Skeletal muscle tissue (tissue), 5 donors: ENCODE measurements at places on chromosomes 3 and 15. TPM values are rescaled to one million over a fixed set of nuclear protein-coding genes. Genes with fewer than 3 reads are reported as not detected.

The PLXND1 gene
- 92.4 TPM for total RNA-seq

The SOX14 gene
- not detected for total RNA-seq

The PPP1R14D gene
- total RNA-seq: not detected

The TMCC1 gene
- total RNA-seq: 65.8 TPM

The HRH1 gene
- total RNA-seq: 5.2 TPM

The KIF15 gene
- total RNA-seq: 6.3 TPM

The EIF4E3 gene
- total RNA-seq: 2.6 TPM

The CTNNB1 gene
- 1,044 TPM for total RNA-seq

The BCHE gene
- total RNA-seq: 42.3 TPM

The XCR1 gene
- total RNA-seq: not detected

The NEO1 gene
- total RNA-seq: 31.3 TPM

The C2CD4B gene
- 8.4 TPM for total RNA-seq

The MNS1 gene
- 0.52 TPM for total RNA-seq

The SAMD7 gene
- not detected for total RNA-seq

The MAGEL2 gene
- 9.9 TPM for total RNA-seq

The PTPN23 gene
- 17.2 TPM for total RNA-seq

The PPIB gene
- total RNA-seq: 199 TPM

The DNASE1L3 gene
- total RNA-seq: 1.0 TPM

The CD86 gene
- 3.7 TPM for total RNA-seq

The ALDH1A2 gene
- total RNA-seq: 11.0 TPM

The CPNE4 gene
- not detected for total RNA-seq

The ALDH1L1 gene
- total RNA-seq: 2.6 TPM

The GOLGA6A gene
- total RNA-seq: 1.0 TPM

The TLNRD1 gene
- 5.7 TPM for total RNA-seq

The GHSR gene
- not detected for total RNA-seq

The UQCC5 gene
- total RNA-seq: 1.0 TPM

The ZBBX gene
- not detected for total RNA-seq

The GOLGA6B gene
- not detected for total RNA-seq

The MRPS11 gene
- total RNA-seq: 13.0 TPM

The GOLGA8R gene
- total RNA-seq: 3.1 TPM

The HAUS2 gene
- 9.4 TPM for total RNA-seq

The ECE2 gene
- total RNA-seq: not detected

The CYP11A1 gene
- 0.52 TPM for total RNA-seq

The ARRDC4 gene
- 10.4 TPM for total RNA-seq

The TMOD2 gene
- total RNA-seq: 8.4 TPM

The SNTN gene
- not detected for total RNA-seq

The GHRL gene
- total RNA-seq: 0.52 TPM

The PLSCR5 gene
- not detected for total RNA-seq

The UMPS gene
- total RNA-seq: 28.2 TPM

The PLOD2 gene
- 22.4 TPM for total RNA-seq

The PCYT1A gene
- total RNA-seq: 35.0 TPM

The USP50 gene
- total RNA-seq: not detected

The CSNK1G1 gene
- 26.6 TPM for total RNA-seq

The FANCD2OS gene
- not detected for total RNA-seq

The LNP1 gene
- total RNA-seq: 7.3 TPM

The RPS17 gene
- total RNA-seq: 2,242 TPM

The ZPLD1 gene
- total RNA-seq: not detected

The SAMMSON gene
- under 0.01 TPM for total RNA-seq

The AHSG gene
- total RNA-seq: 0.52 TPM

The CCR9 gene
- 0.52 TPM for total RNA-seq

The PAQR9 gene
- total RNA-seq: under 0.01 TPM

The GDPGP1 gene
- 3.1 TPM for total RNA-seq

The FEZF2 gene
- total RNA-seq: not detected

The PLSCR4 gene
- total RNA-seq: 21.9 TPM

The SLC12A1 gene
- total RNA-seq: not detected

The GOLGA8G gene
- not detected for total RNA-seq

The SLC6A11 gene
- not detected for total RNA-seq

The NANOGP8 gene
- total RNA-seq: not detected

The ACKR4 gene
- 2.1 TPM for total RNA-seq
